Activated CD8-positive, alpha-beta memory T cell treated with anti-CD3 and anti-CD28 coated beads, Interleukin-2, amount 50 U/mL, for 48 hours (primary cell): ENCODE measurements at places on chromosomes 3 and 15.
A peak's percentile ranks its signal among the peaks of the same experiment; 100 is the strongest.

GRCh38 chr3:144868506-144868905, 896.9 kb downstream of the DIPK2A start:
- no peak for DNase-seq

- DNase-seq = no peak
These were observed 17.9 kb upstream of the IGDCC3 start for GRCh38 chr15:65395567-65396202.

- DNase-seq = no peak
These were observed 222.7 kb upstream of the NAALADL2 start for GRCh38 chr3:174636451-174636850.

- DNase-seq = no peak
These were observed 61.8 kb downstream of the ITGA11 start for GRCh38 chr15:68369931-68370767.

DNA sequence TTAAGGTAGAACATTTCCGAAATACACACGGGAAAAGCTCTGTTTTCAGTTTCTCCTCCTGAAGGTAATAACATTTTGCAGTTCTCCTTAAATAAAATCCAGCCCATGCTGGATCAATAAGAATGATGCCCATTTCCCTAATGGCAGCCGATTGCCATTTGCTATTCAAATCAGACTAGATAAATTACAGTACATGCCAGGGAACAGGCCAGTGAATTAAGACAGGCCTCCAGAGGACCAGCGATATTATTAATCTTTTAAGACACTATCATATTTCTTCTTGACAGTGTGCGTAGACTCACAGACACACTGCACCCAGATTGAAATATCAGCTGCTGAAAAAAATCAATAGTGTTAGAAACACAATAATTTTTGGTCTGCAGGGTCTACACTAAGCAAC, 422.3 kb downstream of the TIGIT start:
- no peak for DNase-seq

- no peak for DNase-seq
These were observed 76.7 kb downstream of the FLNB start for GRCh38 chr3:58084788-58085543.

- DNase-seq = peak; percentile 95
These were observed at the start of gene TRIM59 for GRCh38 chr3:160449636-160450598. TRIM59 (minus strand) TSS chr3:160449786; CDS start chr3:160439183, 10,603 bp downstream.

DNA sequence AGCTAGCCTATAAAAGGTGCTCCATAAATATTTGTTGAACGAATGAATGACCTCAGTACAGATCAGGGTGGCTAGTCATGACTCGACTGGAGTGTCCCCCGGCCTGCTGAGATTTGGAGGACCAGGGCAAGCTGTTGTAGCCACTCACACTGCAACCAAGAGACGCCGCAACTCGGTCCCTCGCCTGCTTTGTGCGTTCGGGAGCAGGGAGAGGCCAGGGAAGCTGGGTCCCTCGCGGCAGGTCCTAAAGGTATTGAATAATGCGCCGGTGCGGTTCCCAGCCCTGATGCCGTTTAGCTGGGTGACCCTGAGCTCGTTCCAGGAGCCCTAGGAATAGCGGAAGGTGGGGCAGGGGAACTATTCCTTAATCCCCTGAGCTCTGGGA, 1.8 kb downstream of the IGDCC4 start:
- no peak for DNase-seq

DNA sequence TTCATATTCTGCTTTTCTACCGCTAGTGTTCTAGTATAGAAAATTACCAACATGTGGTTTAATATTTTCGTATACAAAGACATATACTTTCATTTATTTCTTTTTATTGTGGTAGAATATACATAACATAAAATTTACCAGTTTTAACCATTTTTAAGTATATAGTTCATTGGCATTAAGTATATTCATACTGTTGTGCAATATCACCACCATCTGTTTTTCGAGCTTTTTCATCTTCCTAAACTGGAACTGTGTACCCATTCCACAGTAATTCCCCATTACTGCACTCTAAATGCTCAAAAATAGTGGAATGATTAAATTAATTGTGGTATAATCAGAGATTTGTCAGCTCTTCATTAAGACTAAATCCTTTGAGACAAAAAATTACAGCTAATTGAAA, 62.9 kb downstream of the ECT2 start:
- no peak for DNase-seq

DNA sequence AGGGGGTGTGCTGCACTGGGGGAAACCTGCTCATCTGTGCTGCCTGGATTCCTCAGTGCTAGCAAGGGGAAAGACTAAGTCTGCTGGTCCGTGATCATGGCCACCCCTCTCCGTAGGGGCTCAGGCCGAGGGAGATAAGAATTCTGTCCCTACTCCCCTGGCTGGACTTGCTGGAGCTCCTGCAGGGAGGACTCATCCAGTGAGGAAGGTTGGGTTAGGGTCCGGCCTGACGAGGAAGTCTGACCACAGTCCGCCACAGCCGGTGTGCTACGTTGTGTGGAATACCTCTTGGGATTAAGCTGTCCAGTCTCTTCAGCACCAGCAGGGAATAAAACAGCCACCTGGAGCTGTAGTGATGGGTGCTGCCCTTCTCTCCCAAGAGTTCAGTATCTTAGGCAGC, 1309.1 kb upstream of the CADM2 start:
- DNase-seq = no peak

DNA sequence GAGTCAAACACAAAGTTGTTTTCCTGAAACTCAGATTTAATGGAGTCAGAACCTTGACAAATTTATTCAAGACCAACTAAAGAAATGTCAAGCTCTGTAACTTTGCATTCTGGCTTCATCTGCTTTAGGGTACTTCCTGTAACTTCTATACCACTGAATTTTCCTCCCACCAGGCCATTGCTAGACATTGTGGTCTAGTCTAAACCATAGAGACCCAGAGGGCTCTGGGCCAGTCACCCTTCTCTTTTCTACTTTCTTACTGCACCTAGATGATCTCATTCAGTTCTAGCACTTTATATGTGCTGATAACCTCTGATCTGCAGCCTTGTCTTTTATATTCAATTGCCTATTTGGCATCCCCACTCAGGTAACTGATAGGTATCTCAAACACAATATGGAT, 2.8 kb upstream of the OR5K1 start:
- DNase-seq = no peak

DNA sequence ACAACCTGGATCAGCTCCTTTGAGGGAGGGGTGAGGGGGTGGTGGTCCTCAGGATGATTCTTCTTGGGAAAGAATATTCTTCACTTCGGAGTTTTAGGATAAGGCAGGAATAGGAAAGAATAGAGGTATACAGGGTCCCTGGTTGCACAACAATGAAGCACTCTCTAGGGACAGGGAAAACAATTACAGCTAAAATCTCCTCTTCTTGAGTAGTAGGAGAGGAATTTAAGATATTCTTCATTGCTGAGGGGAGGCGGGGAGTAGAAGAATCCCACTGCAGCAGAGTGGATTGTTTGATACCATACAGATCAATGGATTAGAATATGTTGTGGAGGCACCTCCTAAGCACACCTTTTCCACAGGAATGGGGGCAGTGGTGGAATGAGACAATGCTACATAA, 20.5 kb downstream of the SLC9C1 start:
- no peak for DNase-seq

- DNase-seq = no peak
These were observed 80.6 kb downstream of the MFSD1 start for GRCh38 chr3:158882445-158882844.

GRCh38 chr15:67140078-67140833, 74.9 kb downstream of the SMAD3 start:
- DNase-seq = no peak

DNA sequence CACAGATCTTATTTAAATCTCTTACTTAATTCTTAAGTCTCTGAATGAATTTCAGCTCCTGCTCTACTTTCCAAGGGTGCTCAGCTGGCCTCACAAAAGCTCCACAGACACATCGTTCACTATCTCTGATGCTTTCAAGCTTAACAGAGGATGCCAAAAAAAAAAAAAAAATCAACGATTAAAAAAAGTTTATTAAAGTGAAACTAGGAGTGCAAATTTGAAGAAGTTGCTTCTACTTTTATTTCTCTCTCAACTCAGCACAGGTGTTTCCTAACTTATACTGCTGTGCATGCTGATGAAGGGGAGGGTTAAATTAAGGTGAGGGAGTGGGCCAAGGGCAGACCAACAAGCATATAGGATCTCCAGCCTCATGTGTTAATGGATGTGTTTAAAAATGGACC, 157.2 kb downstream of the TIGIT start:
- no peak for DNase-seq

DNA sequence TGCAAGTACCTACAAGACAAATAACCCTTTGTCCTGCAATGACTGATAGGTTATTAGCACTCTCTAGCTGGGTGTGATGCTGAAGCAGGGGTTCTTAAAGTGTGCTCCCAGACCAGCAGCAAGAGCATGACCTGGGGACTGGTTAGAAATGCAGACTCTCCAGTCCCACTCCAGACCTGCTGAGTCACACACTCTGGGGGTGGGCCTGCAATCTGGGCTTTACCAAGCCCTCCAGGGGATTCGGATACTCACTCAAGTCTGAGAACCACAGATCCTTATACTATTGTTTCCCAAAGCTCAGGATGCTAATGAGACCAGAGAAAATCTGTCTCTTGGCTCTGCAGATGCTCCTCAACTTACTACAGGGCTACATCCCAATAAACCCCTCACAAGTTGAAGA, 142.1 kb upstream of the RAD18 start:
- no peak for DNase-seq

DNA sequence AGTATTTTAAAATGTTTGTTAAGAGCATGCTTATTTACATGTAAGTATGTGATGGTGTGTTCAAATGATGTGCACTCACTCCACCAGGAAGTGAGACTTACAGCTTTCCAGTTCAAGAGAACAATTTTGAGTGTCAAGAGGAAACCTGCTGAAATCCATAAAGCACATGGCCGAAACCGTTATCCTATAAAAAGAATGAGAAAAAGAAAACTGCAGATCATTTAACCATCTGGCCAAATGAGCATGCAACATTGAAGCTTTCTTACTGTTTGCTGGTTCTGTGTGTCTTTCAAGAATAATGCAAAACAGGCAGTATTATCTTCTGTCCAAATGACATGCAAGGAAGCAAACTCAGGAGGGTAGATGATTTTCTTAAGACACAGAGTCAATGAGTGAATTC, 26.3 kb downstream of the GABRR3 start:
- DNase-seq = no peak

GRCh38 chr3:22835041-22835440, 368.1 kb upstream of the UBE2E2 start:
- no peak for DNase-seq

DNA sequence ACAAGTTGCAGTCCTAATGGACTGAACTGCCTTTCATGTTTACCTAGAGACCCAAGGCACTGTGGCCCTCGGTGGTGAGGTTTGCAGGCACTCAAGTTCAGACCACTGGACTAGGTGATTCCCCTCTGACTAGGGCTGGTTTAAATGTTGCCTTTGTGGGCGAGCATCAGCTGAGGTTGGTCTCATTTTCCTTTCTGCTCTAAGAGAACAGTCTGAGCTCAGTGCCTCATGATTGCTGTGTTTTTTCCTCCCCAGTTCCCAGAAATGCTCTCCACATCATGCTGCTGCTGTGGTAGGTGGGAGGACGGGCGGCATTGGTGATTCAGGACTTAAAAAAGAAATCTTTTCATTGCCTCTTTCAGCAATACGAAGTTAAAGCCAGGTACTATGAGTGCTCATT, 237.2 kb downstream of the MBNL1 start:
- DNase-seq = no peak

- no peak for DNase-seq
These were observed 46.2 kb upstream of the AKAP13 start for GRCh38 chr15:85334241-85334640.
